CD4-positive, alpha-beta T cell treated with Interleukin-17A for 1 hour (primary cell): ENCODE measurements at places on chromosomes 6 and 20.
A peak's percentile ranks its signal among the peaks of the same experiment; 100 is the strongest.

- no peak for DNase-seq
Measured at GRCh38 chr20:43979576-43980105, 65.0 kb downstream of the TOX2 start.

DNA sequence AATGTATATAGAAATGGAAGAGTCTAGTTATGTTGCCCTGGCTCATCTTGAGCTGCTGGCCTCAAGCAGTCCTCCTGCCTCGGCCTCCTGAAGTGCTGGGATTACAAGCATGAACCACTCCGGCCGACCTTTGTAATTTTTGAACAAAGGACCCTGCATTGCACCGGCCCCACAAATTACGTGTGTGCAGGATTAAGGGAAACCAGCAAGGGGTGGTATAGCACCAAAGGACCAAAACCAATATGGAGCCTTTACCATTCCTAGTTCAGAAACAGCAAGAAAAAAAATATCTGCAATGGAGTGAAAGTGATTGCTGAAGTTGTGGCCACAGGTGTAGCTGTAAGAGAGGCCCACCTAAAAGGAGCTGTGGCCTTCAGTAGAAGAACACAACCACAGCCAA lies 8.2 kb upstream of the TRERF1 start:
- no peak for DNase-seq

- DNase-seq = no peak
Measured at GRCh38 chr20:44832724-44833123, 22.4 kb upstream of the RIMS4 start.

DNA sequence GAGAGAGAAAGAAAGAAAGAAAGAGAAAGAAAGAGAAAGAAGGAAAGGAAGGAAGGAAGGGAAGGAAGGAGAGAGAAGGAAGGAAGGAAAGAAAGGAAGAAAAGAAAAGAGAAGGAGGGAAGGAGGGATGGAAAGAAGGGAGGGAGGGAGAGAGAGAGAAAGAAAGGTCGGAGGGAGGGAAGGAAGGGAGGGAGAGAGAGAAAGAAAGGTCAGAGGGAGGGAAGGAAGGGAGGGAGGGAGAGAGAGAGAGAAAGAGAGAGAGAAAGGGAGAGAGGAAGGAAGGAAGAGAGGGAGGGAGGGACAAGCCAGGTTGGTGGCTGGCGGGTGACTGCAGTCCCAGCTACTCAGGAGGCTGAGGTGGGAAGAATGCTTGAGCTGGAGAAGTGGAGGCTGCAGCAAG lies 27.3 kb upstream of the ZNF184 start:
- no peak for DNase-seq

- no peak for DNase-seq
Measured at GRCh38 chr20:7585126-7585679, 355.1 kb downstream of the HAO1 start.

DNA sequence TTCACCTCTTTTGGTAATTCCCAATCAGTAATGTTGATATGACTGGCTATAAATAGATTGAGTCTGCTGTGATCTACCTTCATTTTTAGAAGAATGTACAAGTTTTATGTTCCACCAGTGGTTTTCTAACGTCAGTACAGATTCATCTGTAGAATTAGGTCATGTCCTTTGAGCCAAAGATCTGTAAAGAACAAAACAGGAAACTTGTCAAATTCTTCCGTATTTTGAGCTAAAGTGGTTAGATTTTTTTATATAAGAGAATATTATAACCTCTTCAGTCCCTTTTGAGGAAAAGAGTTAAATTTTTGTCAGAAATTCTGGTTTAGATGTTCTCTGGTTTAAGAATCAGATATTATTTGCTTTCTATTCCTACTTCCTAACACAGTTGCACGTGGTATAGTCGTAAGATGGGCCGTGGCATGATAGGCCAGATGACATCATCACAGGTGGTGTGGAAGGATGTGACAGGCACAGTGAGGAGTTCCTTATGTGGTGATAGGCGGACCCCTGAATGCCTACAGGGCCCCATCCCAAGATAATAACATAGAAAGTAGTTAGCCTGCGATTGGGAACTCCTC lies 62.3 kb downstream of the SNX9 start:
- peak; percentile 83 for DNase-seq

- peak; percentile 90 for DNase-seq
Measured at GRCh38 chr6:166488076-166488685, 98.3 kb downstream of the RAMACL start.

GRCh38 chr6:44496665-44497369 lies 109.3 kb downstream of the CDC5L start:
- no peak for DNase-seq

DNA sequence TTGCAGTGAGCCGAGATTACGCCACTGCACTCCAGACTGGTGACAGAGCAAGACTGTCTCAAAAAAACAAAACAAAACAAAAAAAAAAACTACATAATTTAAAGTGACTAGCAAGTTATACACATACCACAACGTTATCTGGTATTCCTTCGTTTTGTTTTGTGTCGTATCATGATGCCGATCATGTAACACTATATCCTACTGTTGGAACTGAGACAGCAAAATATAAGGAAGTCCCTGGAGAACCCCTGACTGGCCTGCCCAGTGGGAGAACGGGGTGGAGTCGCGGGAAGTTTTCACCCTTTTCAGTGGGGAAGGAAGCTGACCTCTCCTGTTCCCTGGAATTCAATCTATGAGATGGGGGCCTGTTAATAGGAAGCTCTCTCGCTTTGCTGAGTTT lies 15.1 kb downstream of the SOX4 start:
- DNase-seq = no peak

DNA sequence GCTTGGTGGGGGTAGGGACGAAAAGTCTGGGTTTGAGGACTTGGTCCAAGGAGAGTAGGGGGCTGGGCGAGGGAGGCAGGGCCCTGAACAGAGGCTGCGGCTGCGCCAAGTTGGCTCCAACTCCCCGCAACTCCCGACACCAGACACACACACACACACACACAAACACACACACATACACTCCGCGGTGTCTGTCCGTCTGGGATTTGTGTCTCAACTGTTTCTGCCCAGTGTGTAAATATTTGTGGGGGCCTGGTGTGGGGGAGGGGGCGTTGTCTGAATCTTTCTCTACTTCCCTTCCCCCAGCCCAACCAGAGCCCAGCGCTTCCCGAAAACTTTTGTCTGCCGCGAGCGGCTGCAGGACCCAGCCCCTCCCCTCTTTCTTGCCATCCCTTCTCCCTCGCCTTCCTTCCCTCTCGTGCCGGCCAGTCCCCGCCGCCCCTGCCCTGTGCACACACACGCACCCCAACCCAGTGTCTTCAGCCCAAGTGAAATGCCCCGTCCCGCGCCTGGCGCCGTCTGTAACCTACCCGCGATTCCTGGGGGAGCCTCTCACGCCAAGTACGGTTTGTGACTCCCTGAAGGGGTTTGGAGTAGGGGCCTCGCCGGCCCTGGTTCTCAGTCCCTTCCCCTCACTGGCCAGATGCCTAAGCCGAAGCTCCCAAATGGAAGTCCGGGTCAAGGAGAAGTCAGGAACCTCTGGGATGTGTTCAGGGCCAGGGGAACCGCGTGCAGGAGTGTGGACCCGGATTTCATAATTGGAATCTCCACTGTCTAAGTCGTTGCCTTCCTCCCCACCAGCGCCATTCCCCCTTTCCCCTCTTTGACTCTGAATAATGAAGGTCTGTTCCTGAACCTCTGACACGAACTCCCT lies 904 bp downstream of the MDFI start:
- no peak for DNase-seq

- DNase-seq = no peak
Measured at GRCh38 chr6:31940256-31940664, 5.6 kb upstream of the CFB start.

GRCh38 chr6:24357336-24358218 lies at the start of gene DCDC2:
Gene DCDC2 (minus strand): TSS chr6:24358059. CDS start chr6:24357750, 309 bp downstream.
- DNase-seq = peak; percentile 57

- no peak for DNase-seq
Measured at GRCh38 chr6:3523966-3524365, 67.1 kb upstream of the SLC22A23 start.

DNA sequence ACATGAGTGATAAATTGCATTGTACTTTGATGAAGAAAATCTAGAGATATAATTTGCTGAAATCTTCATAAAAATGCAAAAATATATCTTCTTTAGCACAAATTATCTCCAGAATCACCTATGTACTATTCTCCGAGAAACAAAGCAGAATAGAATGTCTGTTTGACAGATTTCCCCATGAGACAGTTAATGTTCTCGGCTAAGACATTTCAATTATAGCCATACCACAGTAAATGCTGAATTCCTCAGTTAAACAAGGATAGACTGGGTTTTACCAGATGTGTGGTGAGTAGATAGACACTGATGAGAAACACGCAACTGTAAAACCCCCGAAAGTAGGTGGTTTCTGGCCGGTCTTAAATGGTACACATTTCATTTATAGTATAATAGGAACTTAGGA lies 69.8 kb downstream of the SNAP25 start:
- DNase-seq = no peak

GRCh38 chr6:34644716-34645115 lies 51.9 kb downstream of the ILRUN start:
- DNase-seq = no peak

GRCh38 chr6:20033697-20034407 lies 178.4 kb downstream of the MBOAT1 start:
- DNase-seq = no peak

- DNase-seq = no peak
Measured at GRCh38 chr6:163313981-163314380, 100.5 kb upstream of the QKI start.

DNA sequence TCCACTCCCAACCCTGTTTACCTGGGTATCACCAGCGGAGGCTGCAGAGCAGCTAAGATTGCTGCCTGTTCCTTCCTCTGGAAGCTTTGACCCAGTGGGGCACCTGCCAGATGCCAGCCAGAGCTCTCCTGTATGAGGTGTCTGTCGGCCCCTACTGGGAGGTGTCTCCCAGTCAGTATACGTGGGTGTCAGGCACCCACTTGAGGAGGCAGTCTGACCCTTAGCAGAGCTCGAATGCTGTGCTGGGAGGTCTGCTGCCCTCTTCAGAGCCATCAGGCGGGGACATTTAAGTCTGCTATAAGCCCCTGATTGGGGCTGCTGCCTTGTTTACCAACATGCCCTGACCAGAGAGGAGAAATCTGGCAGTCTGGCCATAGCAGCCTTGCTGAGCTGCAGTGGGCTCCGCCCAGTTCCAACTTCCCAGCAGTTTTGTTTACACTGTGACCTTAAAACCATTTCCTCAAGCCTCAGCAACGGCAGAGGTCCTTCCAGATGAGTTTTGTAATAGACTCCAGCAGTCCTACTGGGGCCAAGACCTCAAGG lies 2.8 kb downstream of the RAET1E start:
- no peak for DNase-seq

GRCh38 chr20:58703765-58704371 lies 11.3 kb downstream of the NPEPL1 start:
- DNase-seq = no peak

- no peak for DNase-seq
Measured at GRCh38 chr6:133548423-133549159, 307.4 kb downstream of the EYA4 start.

DNA sequence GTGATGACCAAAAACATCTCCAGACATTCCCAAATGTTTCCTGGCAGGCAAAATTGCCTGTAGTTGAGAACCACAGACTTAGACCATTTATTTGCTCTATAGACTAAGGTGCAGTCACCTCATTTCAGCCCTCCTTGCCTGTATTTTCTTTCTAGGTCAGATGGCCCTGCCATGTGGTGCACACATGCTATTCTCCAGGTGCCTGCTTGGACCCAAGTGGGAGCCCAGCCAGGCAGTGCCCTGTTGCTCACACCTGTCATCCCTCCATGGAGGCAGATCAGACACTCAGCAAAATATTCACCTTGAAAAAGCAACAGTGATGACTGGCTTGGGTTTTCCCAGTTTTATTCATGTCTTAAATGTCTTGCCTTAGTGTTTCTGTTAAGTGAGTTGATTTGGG lies 311.4 kb downstream of the TFAP2C start:
- DNase-seq = no peak

DNA sequence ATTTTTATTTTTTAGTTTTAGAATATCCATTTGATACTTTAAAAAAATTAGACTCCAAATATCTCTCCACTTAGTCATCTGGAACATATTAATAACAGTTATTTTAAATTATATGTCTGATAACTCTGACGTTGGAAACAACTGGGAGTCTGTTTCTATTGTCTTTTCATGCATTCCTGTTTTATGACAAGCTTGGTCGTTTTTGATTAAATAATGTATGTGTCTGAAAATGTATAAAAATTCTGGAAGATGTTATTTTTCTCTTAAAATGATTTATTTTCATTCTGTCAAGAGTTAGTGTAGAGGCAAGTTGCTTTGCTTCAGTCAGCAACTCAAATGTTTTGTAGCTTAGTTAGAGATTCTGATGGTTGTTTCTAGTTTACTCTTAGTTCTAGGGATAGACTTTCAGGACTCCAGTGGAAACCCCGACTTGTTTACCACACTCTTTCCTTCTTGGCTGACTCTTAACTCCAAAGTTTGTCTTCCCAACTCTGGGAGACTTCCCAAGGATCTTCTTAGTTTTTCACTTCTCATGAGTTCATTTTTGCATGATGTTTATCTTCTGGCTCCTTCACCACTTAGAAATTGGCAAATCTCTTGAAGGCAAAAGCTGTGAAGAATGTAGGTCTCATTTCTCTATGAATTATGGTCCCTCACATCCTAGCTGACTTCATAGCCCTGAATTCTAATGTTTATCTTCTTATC lies 190.9 kb downstream of the LAMA2 start:
- DNase-seq = no peak
